ENCODE measurements at places on chromosomes 7 and 10.

GRCh38 chr10:43083764-43084163 is 6.9 kb downstream of the RET start:
- DNase-seq, result no peak

DNA sequence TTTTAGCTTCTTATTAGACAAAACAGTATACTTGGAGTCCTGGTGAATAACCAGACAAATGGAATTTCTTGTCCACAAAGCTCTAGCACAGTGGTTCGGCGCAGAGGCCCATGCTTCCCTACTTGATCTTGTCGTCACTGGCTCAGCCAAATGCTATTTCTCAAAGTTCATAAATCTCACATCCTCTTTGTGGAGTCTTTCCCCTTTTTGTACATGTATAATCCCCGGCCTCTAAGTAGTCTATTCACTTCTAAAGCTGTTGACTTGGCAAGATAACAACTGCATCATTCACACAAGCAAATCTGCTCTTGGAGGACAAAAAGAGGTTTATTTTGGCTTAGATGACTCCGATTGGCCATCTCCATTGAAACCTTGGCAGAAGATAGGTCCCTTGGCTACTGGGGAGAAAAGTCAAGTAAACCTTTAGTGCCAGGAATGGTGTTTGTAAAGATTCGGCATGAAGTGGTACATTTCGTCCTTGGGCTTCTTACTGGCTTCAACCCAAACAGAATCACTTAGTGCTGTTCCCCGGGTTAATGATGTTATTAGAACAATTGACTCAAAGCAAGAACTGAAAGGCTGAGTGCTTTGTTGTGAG is 5.1 kb upstream of the AKR1E2 start:
- DNase-seq, result peak; percentile 26

GRCh38 chr10:130967784-130968183 is 343.7 kb downstream of the TCERG1L start:
- DNase-seq, result no peak

- no peak for DNase-seq
Measured at GRCh38 chr10:110492069-110492822, 5.5 kb upstream of the DUSP5 start.

DNA sequence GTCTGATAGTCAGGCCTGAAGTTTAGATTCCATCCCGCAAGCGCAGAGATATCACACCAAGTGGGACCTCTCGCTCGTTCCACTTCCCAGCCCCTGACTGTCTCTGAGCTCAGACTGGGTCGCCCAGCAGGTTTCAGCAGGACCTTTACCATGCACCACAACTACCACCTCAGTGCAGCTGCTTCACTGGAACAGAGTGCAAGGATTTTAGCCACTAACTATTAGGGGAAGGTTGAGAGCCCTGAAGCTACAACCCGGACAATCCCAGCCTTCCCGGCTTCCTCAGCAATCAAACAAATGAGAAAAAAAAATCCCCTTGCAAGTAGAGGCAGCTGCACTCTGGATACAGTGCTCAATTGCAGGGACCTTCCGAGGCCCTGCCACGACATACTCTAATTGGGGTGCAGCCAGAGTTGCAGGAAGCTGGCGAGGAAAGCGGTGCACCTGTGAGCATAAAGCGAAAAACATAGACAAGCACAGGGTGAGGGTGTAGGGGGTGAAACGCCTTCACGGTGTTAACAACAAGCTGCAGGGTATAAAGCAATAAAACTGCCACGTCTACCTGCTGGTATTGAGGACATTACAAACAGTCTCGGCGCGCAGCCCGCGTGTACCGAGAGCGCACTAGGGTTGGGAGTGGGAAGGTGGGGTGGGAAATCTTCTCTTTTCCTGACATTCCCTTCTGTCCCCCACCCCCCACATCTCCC is 2.6 kb upstream of the DLX6 start:
- DNase-seq, result no peak

Data from fibroblast of the conjunctiva (primary cell).